ENCODE measurements at places on chromosomes 4 and X.

GRCh38 chr4:106495476-106495875, 126.9 kb upstream of the GIMD1 start:
- no peak for DNase-seq

GRCh38 chr4:101954975-101955678, 164.6 kb downstream of the BANK1 start:
- DNase-seq = no peak

DNA sequence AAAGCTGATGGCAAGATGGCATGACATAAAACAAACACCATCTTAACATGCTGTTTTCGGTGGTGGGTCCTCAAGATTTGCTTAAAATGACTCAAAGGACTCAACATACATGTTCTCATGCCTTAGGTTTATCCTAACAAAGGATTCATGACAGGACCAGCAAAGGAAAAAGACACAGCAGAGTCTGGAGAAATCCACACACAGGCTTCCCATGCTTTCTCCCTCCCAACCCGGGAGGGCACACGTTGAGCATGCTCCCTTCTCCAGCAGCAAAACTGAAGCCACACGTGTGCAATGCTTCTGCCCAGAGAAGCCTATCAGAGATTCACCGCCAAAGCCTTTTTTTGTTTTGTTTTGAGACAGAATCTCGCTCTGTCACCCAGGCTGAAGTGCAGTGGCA, 39.9 kb downstream of the SAT1 start:
- DNase-seq = no peak

DNA sequence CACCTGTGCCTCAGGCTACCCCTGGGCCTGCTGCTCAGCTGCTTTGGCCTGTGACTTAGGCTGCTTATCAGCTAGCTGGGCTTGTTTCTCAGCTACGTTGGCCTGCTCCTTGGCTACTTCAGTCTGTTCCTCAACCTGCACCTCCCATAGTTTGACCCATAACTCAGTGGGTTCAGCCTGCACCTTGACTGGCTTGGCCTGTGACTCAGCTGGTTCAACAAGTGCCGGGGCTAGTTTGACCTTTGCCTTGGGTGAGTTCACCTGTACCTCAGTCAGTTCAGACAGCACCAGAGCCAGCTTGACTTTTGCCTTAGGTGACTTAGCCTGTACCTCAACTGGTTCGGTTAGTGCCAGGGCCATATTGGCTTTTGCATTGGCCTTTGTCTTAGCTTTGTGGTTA, 171.2 kb downstream of the MSN start:
- DNase-seq = no peak

GRCh38 chr4:25621027-25621930, 34.4 kb upstream of the SLC34A2 start:
- DNase-seq = no peak

DNA sequence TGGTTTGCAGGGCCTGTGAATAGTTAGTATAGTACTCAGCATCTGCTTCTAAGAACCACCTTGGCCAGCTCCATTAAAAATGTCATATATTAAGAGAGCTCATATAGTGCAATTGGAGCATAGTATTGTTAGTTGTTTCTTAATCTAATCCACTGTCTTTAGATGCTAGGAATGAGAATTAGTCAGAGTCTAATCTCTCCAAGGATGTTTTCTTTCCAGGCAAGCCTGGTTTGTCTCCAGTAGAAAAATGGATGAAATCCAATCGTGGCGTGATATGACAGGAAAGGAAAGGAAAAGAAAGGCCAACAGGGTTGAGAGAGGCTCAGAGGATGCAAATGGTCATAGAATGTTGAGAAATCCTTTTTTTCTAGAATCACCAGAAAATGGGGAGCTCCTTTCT, 15.0 kb upstream of the TMEM164 start:
- DNase-seq = no peak

GRCh38 chr4:101790521-101791181, at the start of gene BANK1:
BANK1 (plus strand) TSS chr4:101790730; CDS start chr4:101790881, 151 bp downstream.
- peak; percentile 11 for DNase-seq

GRCh38 chrX:2446815-2447214, 54.0 kb downstream of the DHRSX start:
- DNase-seq = no peak

DNA sequence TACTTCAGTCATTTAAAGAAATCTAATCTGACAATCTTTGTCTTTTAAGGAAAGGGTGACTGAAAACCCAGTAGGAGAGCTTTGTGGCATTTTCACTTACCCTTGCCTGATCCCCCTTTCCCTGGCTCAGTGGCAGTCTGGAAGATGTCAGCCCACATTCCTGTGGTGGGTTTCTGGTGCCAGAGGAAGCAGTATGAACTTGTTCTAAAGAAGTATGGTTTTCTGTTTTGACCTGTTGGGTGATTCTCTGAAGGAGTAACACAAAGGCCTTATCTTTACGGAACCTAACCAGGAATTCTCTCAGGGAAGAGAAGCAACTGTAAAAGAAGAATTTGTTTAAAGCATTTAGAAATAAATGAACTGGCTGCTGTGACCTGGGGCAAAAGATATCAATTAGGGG, 41.9 kb downstream of the BMP15 start:
- DNase-seq = no peak

DNA sequence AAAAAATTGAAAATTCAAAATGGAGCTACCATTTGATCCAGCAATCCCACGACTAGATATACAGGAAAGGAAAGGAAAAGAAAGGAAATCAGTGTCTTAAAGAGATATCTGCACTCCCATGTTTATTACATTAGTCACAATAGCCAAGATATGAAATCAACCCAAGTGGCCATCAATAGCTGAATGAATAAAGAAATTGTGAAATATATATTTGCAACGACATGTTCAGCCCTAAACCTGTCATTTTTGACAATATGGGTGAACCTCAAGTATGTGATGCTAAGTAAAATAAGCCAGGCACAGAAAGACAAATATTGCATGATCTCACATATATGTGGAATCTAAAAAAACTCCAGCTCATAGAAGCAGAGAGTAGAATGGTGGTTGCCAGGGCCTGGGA, 155.1 kb downstream of the ANXA5 start:
- DNase-seq = no peak

DNA sequence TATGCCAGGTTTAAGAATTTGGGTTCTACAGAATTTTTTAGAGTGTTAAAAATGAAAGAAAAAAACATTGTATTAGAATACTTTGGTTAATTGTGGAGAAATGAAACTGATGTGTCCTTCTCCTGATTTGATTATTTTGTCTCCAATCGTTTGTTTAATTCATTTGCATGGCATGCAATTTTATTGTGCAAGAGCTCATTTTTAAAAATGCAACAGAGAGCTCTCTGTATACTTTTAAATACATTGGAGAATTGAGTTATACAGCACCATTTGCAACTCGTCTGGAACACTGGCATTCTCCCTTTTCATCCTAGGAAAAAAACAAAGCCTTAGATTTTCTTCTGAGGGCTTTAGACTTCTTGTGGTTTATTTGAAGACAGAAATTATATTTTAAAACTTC, 689 bp downstream of the EXOC1L start:
- no peak for DNase-seq

DNA sequence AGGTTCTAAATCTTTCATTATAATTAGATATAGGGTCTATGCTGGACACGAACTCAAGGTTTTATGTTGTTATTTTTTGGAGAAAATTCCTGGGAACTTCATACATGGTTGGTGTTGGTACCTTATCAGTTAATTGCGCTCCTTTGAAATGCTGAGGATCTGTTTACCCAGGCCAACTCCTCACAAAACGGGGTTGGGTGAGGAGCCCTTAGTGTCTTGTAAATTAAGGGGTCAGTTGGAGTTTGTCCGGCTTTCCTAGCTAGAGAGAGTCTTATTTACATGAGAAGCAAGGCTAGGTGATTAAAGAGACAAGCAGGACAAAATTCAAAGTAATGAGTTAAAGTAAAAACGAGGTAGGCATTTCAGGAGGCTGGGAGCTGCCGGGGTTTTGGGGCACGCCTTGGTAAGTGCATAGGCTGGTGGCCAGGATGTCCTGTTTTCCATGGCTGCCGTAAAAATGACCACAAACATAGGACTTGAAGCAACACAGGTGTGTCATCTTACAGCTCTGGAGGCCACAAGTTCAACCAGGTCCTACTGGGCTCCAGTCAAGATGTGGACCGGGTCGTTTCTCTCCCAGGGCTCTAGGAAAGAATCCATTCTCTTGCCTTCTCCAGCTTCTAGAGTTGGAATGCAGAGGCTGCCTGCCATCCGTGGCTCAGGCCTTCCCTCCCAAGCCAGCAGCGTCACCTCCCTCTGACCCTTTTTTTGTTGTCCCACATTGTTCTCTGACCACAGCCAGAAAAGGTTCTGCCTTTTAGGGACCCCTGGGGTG, 19.8 kb downstream of the PSAPL1 start:
- DNase-seq = no peak

GRCh38 chrX:102849396-102849795, 87.7 kb upstream of the RAB40AL start:
- DNase-seq = no peak

- DNase-seq = no peak
Observed at GRCh38 chr4:24364249-24364648, 220.1 kb downstream of the DHX15 start.

GRCh38 chr4:85772470-85772869, 297.5 kb downstream of the ARHGAP24 start:
- no peak for DNase-seq

- no peak for DNase-seq
Observed at GRCh38 chr4:37588150-37588549, 98.0 kb downstream of the RELL1 start.

DNA sequence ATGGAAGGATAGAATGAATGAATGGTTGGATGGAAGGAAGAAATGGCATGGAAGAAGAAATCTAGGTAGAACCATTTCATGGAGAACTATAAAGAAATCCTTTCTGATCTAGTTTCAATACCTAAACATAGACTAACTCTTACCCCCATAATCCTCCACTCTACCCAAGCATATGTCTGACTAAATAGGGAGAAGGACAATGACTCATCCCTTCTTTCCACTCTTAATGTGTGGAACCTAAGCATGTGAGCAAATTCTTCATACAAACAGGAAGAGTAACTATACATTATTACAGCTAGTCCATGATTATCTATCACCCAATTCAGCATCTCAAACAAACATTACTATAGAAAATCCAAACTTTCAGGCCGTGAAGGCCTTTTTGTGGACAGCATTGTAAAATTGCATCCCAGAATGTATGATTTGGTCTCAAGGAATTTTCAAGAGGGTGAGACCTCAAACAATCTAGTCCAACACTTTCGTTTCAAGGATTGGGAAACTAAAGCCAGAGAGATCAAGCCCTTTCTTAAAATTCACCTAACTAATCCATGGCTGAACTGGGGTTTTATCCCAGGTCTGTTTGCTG, 11.2 kb downstream of the C1QTNF7 start:
- DNase-seq = no peak

DNA sequence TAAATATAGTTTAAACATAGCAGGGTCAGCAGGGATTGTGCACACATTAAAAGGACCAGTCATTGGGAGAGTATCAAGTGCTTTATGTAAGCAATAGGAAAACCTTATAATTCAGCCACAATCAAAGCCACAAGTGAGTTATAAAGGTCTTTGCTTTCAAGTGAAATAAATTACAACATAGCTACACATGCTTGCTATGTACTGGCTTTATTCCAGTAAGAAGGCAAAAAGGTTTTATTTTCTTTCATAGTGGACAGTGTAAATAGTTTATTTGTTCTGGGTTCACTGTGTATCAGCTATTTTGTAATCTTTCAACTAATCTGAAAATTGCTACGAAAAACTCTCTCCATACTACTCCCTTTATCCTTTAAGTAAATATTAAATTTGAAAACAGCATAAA, 691.4 kb downstream of the PCDH7 start:
- no peak for DNase-seq

GRCh38 chr4:38663801-38664705, at the start of gene KLF3:
KLF3 (plus strand) TSS chr4:38664199; CDS start chr4:38680626, 16,427 bp downstream.
- peak; percentile 85 for DNase-seq

- no peak for DNase-seq
Observed at GRCh38 chr4:23516716-23517115, 373.1 kb downstream of the PPARGC1A start.

GRCh38 chr4:56703378-56703777, 22.3 kb upstream of the HOPX start:
- no peak for DNase-seq

GRCh38 chr4:97317671-97318070, 825.6 kb downstream of the STPG2 start:
- no peak for DNase-seq

DNA sequence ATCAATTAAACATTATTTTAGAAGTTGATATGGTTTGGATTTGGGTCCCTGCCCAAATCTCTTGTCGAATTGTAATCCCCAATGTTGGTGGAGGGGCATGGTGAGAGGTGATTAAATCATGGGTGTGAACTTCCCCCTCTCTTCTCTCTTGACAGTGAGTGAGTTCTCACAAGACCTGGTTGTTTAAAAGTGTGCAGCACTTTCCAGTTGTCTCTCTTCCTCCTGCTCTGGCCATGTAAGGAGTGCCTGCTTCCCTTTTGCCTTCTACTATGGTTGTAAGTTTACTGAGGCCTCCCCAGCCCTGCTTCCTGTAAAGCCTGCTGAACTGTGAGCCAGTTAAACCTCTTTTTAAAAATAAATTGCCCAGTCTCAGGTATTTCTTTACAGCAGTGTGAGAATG, 141.4 kb downstream of the GALNTL6 start:
- DNase-seq = no peak
